ENCODE measurements at places on chromosomes 13 and 19.

- DNase-seq = no peak
Measured at GRCh38 chr13:94160875-94161274, 318.6 kb downstream of the DCT start.

GRCh38 chr13:107211073-107211472 is 643.1 kb upstream of the ARGLU1 start:
- DNase-seq = no peak

DNA sequence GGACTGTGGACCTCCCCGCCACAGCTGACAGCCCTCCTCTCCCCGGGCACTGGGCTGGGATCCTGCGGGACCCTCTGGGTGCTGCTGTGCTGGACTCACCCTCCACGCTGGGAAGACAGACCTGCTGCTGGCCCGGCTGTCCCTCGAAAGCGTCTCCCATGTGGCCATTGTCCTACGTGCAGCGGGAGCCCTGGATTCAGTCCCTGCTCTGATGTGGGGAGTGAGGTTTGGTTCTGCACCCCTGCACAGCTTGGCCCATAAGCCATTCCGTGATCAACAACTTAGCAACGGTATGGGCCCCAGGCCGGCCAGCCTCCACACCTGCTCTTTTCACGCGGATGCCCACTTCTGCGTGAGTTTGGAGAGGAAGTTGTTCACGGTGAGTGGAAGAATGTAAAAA is 195.2 kb downstream of the TEX29 start:
- DNase-seq = no peak

- DNase-seq = peak; percentile 77
Measured at GRCh38 chr19:20237773-20238623, 71.0 kb downstream of the ZNF486 start.

DNA sequence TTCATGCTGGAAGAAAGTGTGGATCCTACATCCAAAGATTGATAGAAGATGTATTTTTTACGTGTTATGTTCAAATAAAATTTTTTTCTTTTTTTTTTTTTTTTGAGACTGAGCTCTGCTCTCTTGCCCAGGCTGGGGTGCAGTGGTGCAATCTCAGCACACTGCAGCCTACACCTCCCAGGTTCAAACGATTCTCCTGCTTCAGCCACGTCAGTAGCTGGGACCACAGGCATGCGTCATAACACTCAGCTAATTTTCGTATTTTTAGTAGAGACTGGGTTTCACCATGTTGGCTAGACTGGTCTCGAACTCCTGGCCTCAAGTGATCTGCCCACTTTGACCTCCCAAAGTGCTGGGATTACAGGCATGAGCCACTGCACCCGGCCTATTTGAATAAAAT is 65.7 kb downstream of the KLF12 start:
- DNase-seq = no peak

GRCh38 chr13:107778094-107778493 is 437.2 kb downstream of the LIG4 start:
- DNase-seq = no peak

DNA sequence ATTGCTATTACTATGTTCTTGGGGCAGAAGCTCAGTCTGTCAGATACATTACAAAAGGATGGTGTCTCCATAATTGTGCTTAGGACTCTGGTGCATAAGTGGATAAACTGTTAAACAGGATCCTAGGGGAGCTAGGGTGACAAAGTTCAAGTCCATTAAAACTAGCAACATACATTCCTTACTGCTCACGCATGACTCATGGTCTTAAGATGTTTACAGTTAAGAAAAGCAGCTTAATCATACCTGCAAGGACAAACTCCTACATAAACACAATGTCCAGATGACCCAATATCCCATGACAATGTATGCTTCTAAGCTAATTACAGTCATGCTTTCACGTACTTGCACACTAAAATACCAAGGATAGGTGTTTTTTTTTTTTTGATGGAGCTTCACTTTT is 3.5 kb upstream of the ZNF701 start:
- no peak for DNase-seq

DNA sequence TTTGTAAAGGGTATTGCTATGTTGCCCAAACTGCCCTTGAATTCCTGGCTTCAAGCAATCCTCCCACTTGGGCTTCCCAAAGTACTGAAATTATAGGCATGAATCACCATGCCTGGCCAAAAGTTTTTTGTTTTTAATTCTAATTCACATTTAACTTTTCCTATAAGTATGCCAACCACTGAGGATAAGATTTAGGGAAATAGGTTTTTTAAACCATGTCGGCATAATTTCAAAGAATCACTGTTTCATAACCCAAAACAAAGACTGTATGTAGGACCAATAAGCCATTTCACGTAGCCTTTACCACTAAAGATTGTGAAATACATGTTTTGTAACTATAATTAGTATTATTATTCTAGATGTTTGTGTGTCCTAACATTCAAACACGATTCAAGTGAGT is 8.2 kb downstream of the ZDHHC20 start:
- no peak for DNase-seq

DNA sequence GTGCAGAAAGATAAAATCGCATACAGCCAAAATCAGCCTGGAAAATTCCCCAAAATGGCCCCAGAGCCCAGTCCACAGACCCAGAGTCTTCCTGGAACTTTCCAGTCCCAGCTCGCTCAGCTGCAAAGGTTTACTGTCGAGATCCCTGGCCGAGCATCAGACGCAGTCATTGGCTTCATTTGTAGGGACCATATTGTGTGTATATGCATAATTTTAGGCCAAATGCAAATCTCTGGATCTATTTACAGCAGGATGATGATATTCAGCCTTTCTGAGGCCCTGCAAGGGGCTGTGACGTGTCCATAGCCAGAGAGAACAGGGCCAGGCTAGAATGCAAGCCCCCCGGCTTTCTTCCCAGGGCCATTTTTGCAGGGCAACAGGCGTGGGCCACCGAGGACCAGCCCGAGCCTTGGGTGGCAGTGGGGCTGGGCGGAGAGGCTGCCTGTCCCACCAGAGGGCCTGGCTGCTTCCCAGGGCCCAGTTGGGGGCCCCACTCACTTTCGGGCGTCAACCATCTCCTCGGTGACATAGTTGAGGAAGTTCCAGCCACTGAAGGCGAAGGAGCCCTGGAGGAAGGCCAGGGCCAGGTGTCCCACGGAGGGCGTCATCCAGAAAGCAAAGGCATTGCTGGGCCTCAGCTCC is 13.7 kb downstream of the SLC7A10 start:
- no peak for DNase-seq

DNA sequence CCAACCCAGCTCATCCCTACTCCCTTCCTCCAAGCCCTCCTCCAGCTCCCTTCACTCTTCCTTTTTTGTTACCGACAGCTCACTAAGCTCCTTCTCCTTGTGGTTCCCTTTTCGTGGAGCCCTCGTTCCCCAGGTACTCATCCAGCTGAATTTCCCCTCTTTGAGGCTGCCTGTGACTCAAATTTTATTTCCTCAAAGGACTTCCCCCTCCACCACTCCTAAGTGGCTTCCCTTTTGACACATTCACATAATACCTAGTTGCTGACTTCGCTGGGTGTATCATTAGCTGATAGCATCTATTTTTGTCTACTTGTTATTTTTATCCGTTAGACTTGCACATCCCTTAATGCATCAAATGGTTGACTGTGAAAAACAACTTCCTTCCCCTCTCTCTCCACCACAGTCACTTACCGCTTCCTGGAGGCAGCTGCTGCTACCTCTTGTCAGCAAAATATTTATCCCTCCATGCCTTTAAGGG is 14.5 kb downstream of the FFAR2 start:
- peak; percentile 42 for DNase-seq

DNA sequence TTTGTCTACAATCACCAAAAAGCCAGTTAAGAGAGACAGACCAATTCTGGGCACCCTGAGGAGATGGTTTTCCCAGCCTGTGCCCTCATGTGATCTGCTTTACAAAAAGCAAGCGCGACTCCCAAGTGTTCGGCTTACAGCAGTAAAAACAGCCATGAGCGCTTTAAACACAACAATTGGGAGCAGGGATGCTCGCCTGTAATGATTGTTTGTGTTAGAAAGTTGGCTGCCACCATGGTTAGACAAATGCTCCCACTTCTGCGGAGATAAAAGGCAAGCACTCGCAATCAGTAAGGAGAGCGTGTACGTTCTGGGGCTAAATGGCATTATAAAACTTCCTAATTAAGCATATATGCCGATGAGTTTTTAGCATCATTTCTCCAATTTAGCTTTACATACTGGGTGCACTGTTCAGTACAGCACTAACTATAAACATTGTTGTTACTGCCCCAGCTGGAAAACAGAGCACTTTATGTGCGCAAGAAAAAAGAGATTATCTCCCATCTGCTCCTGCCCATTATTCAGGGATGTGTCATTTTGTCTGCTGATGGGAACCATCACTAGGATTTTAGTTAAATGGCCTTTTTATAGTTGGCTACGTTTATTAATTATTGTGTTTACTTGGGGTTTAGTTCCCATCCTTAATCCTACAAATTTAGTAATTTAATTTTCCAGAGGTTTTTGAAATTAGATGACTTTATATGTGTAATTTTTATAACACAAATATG is 309.3 kb upstream of the MAB21L1 start:
- DNase-seq = no peak

DNA sequence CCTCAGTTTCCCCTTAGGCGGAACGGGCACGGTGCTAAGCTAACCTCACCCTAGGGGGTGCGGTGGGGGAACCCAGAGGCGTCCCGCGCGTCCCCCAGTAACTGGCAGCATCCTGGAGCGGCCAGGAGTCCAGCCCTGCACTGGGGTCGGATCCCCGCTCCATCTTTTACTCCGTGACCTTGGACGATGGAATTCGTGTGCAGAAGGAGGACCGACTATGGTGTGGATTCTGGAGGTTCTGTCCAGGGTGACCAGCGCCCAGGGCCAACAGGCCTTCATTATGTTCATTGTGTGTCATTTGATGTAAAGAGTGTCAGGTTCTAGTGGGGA is 630 bp downstream of the SPPL2B start:
- DNase-seq = no peak

DNA sequence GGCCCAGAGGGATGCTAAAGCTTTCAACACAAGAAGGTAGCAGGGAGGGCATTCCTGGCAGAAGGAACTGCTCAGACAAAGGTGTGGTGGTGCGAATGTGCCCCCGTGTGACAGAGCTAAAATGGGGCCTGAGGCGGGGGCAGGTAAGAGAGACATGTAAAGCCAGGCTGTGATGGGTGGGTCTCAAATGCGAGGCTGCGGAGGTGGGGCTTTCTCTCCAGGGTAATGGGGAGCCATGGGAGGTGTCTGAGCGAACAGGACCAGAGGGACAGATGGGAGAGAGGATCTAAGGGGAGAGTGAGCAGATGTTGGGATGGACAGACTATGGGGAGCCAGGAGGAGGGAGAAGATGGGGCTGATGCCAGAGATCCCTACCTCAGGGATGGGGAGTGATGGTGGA is 44.7 kb upstream of the NFIC start:
- no peak for DNase-seq

DNA sequence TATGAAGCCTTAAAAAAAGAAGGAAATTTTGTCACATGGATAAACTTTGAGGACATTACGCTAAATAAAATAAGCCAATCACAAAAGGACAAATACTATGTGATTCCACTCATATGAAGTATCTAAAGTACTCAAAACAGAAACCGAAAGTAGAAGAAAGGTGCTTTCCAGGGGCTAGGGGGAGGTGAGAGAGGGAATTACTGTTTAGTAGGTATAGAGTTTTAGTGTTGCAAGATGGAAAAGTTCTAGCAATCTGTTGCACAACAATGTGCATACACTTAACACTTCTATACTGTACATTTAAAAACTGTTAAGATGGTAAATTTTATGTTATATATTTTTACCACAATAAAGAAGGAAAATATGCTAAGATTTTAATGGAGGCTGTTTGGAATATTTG is 83.0 kb downstream of the POLR1D start:
- DNase-seq = no peak

DNA sequence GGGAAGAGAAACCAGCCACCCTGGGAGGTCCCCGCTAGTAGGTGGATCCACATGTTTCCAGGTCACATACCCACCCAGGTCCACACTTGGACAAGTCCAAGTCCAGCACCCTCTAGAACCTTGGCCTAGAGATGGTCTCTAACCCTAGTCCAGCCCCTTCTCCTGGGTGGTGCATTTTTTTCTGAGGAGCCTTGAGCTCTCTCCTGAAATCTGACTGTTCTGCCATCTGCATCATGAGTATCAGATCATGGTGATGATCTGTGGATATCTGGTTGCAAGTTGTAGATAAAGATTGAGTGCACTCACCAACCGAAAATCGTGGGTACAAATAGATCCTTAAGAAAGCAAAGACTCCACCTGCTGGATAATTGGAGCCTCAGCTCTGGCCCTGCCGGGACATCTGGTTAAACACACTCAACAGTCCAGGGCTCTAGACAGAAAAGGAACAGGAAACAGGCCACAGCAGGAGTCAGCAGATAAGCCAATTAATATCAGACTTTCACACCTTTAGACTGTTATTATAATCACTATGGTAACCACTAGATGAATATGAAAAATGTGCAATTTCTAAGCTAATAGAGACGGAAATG is 41.1 kb downstream of the GPR12 start:
- no peak for DNase-seq

GRCh38 chr19:39479916-39480315 is 722 bp upstream of the TIMM50 start:
- DNase-seq = no peak

Measured in stimulated activated CD8-positive, alpha-beta memory T cell treated with anti-CD3 and anti-CD28 coated beads, Interleukin-7, amount 100 ng/mL, for 4 hours (primary cell).